ENCODE measurements at places on chromosomes 5 and 9.
A peak's percentile ranks its signal among the peaks of the same experiment; 100 is the strongest.

- DNase-seq = peak; percentile 49
Observed at GRCh38 chr5:54186912-54187445, 123.4 kb downstream of the ARL15 start.

DNA sequence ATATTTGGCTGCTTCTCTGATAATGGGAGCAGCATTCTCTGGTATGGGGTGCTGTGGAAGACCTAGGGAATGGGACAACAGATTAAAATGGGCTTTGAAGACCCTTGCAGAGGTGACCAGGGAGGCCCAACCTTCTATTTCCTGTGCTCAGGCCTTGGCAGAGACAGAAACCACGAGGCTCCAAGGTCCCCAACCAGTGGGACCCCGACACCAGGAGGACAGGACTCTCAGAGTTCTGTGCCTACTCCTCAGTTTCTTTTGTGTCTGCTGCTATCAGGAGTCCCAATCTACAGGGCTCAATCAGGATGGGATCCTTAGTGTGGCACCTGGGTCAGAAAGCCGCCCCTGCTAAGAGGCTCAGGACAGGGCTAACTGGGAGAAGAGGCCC lies 29.3 kb downstream of the CSF2 start:
- no peak for DNase-seq

DNA sequence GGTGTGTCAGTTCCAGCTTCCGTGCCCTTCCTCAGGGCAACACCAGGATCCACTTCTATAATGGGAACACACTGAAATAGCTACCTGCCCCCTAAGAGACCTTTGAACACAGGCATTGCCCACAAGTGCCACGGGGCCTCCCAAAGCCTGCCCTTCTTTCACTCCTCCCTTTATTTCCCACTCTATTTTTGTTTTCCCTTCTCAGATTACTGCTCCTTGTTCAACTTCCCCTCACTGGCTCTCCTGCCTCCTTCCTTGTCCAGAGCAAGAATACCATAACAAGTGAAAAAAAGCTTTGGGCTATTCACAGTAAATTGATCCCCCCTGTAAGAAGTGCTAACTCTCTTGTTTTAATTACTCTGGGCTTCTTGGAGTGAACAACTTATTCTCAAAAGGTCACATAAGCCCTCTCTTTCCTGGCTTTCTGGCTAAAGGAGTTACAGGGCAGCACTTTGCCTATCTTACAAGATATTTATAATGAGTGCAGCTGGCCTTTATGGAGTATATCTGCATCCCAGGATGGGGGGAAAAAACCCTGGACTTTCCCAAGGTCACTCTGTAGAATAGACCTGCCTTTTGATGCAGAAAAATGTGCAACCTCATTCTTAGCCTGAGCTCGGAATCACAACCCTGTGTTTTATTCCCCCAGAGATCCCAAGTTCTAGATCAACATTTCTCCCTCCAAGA lies 11.3 kb downstream of the CTXN3 start:
- DNase-seq = no peak

- DNase-seq = no peak
Observed at GRCh38 chr5:57249265-57249874, 75.5 kb downstream of the GPBP1 start.

DNA sequence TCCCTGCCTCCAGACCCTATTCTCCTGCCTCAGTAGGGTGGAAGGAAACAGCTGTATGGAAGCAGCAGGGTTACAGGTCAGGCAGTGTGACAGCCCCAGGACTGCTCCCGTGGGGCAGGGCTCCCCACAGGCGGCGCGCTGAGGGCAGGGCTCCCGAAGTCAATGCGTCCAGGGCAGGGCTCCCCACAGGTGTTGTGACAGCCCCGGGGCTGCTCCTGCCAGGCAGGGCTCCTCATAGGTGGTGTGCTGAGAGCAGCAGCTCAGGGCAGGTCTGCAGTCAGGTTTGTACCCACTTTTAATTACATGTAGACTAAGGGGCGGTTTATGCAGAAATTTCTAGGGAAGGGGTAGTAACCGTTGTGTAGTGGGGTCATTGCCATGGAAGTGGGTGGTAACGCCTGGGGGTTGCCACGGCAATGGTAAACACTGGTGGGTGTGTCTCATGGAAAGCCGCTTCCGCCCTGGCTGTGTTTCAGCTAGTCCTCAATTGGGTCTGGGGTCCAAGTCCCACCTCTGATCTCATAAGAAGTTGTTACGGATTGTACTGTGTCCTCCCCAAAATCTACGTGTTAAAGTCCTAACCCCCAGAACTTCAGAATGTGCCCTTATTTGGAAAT lies 16.7 kb upstream of the TERT start:
- no peak for DNase-seq

GRCh38 chr5:35657877-35658276 lies 40.2 kb downstream of the SPEF2 start:
- no peak for DNase-seq

DNA sequence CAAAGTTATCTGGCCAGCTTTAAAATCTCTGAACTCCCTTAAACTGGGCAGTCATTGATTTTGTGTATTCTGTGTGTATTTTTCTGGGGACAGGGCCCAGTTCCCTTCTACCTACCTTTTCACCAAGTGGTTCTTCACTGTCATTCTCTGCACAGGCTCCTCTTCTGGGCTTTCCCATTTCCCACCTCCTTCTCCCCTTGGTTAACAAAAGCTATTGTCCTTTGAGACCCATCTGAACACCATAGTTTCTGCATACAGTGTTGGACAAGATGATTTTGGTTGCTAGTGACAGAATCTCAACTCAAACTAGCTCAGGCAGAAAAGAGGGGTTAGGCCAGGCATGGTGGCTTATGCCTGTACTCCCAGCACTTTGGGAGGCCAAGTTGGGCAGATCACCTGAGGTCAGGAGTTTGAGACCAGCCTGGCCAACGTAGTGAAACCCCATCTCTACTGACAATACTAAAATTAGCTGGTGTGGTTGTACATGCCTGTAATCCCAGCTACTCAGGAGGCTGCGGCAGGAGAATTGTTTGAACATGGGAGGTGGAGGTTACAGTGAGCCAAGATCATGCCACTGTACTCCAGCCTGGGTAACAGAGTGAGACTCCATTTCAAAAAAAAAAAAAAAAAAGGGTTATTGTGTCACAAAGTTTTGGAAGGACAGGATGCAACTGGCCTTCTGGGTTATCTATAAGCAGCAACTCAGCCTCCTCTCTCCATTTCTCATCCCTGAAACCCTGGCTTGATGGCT lies 31.0 kb upstream of the ANKRD34B start:
- DNase-seq = no peak

- peak; percentile 7 for DNase-seq
Observed at GRCh38 chr5:113038714-113039113, 62.1 kb downstream of the DCP2 start.

- no peak for DNase-seq
Observed at GRCh38 chr5:8538821-8539220, 669.9 kb downstream of the MTRR start.

DNA sequence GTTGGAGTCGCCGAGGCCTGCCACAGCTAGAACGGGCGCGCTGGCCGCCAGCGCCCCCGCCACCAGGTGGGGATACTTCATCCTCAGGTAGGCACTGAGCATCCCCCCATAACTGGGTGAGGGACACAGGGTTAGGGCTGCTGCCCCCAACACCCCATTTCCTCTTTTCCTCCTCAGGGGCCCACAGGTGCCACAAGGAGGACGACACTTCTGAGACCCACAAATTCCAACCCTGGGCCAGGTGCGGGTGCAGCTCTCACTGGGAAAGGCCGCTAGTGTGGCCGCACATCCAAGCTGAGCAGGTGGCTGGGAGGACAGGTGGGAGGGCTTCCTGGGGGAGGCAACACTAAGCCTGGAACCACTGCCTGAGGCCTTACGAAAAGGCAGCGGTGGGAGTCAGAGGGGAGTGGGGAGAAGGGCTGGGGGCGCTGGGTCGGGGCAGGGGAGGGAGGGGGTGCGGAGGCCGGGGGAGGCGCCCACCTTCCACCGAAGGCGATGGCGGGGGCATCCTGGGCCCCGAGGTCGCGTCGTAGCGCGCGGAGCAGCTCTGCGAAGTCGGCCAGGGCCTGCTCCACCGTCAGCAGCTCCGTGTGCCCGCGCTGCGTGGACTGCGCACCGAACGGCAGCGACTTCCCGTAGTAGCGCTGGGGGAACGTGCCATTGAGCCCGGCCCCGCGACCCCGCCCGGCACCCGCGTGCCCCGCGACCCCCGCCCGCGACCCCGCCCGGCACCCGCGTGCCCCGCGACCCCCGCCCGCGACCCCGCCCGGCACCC lies 961 bp downstream of the DPP7 start:
- DNase-seq = no peak

DNA sequence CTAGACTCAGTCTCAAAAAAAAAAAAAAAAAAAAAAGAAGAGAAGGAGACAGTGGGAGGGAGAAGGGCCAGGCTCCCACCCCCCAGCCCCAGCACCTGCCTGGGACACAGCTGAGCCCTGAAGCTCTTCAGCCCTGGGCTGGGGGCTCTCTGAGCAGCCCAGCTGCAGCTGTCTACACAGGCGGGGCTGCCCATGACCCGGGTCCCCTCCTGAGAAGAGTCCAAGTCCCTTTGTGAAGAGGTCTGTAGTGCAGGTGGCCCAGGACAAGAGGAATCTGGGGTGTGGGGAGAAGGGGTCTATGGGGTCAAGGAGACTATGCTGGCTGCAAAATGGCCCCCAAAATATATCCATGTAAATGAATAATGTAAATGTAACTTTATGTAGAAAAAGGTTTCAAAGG lies 6.7 kb upstream of the LCN2 start:
- no peak for DNase-seq

DNA sequence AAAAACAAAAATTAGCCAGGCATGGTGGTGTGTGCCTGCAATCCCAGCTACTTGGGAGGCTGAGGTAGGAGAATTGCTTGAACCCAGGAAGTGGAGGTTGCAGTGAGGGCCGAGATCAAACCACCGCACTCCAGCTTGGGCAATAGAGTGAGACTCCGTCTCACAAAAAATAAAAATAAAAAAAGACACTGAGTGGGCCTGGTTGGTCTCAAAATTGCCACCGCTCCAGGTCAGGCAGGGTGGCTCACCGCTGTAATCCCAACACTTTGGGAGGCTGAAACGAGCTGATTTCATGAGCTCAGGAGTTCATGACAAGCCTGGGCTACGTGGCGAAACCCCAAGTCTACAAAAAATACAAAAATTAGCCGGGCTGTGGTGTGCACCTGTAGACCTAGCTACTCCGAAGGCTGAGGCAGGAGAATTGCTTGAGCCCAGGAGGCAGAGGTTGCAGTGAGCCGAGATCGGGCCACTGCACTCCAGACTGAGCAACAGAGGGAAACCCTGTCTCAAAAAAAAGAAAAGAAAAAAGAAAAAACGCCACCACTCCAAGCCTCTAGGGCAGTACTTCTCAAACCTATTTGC lies 1.8 kb downstream of the STK10 start:
- no peak for DNase-seq

DNA sequence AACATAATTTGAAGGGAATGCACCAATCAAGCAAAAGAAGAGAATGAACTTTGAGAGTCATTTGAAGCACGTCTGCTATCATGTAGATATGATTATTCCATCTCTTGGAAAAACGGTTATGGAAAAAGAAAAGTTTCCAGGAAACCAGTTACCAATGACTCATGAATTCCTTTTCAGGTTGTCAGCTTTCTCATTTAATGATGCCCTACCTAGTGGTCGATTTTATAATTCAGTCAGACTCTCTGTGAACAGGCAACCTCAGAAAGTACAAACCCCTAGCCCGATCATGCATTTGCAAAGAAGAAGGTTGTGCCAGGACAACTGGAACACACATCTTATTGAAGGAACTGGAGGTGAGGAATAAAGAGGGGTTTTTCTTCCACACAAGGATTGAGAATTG lies 355.1 kb upstream of the GRIA1 start:
- no peak for DNase-seq

GRCh38 chr5:14231156-14231555 lies 88.0 kb downstream of the TRIO start:
- DNase-seq = no peak

DNA sequence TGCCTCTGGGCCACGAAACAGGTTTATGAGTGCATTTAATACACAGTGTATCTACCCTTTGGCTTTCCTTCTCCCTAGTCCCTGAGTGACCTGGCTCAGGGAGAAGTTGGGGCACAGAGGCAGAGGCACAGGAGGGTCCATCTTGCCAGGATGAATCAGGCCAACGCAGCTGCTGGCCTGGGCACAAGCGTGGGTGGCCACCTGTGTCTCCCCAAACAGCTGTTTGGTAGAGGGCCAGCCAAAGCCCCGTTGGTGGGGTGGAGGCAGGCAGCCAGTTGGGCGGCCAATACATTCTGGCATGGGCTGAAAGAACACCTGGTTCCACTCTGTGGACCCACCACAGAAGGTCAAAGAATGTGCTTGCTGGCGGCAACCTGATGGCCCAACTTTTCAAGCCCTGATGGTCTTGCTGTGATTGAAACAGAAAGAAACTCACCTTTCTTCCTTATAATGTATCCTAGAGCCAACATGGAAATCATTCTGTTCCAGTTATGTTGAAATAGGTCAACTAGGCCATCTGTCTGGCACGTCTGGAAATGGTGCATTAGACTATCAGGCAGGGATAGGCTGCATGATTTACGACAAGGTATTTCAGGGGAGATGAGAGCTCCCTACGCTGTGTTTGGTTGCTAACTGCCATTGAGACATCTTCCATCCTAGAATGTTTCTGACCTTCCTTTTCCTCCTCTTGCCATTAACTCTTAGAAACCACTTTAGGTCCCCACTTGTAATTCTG lies 337.4 kb downstream of the ADAMTS6 start:
- DNase-seq = no peak

DNA sequence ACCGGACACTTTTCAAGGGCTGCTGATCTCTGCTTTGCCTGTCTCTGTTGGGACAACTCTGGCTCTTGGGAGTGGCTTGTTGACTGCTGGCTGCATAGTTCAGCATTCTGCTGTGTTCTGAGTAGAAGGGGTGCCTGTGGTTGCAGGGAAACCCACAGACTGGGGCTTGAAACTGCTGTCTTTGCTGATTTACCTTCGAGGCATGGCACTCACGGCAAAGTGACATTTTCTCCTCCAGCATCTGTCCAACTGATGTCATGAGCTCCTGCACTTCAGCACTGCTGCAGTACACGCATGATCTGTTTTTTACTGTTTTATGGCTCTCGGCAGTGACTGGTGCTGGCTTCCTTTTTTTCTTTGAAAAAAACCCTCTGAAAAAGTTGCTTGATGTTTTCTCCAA lies 69.2 kb downstream of the SPATA31D1 start:
- DNase-seq = no peak

- DNase-seq = no peak
Observed at GRCh38 chr9:77063645-77064285, 44.3 kb downstream of the FOXB2 start.

DNA sequence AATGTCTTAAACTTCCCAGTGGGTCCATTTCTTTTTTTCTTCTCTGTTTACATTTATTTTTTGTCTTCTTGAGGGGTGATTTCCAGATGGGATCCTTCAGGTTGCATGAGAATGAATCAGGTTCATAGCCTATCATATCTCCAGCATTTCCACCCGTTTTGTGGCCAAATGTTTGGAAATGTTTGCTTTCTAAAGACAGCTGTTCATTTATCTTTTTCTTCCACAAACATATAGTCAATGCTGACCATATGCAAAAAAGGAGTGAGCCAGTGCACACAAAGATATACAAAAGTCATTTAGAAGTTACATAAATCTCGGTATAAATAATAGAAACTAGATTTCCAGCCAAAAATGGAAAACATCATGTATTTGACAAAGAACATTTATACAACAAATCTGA lies 71.6 kb upstream of the STC2 start:
- DNase-seq = no peak

GRCh38 chr5:89343666-89344065 lies 460.7 kb upstream of the MEF2C start:
- DNase-seq = no peak
